ENCODE measurements at places on chromosomes 7 and 10.
A peak's percentile ranks its signal among the peaks of the same experiment; 100 is the strongest.

DNA sequence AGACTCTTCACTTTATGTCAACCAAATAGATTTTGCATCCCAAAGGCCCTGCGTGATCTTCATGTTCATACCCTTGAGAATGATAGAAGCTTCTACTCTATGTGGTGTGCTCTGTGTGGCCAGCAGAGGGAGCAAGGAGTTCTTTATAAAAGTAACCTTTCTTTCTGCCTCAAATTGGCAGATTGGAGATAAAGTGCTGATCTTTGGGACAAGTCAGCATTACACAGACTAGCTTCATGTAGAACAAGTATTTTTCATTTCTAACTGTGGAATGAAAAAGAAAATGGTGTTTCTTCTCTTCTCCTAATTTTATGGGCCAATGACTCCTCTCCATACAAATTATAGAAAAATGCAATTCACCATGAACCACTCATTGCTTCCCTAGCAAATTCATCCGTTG, 1214.1 kb downstream of the SORCS1 start:
- DNase-seq = peak; percentile 49

- peak; percentile 11 for DNase-seq
Observed at GRCh38 chr10:122258136-122259074, 12.7 kb upstream of the BTBD16 start.

GRCh38 chr7:117322741-117323304, at the start of gene WNT2:
Gene WNT2 (minus strand): TSS chr7:117323058. CDS start chr7:117322989, 69 bp downstream.
- peak; percentile 54 for DNase-seq

- DNase-seq = peak; percentile 48
Observed at GRCh38 chr7:150986099-150986512, 4.7 kb upstream of the NOS3 start.

GRCh38 chr10:17805330-17805729, 3.8 kb upstream of the MRC1 start:
- no peak for DNase-seq

DNA sequence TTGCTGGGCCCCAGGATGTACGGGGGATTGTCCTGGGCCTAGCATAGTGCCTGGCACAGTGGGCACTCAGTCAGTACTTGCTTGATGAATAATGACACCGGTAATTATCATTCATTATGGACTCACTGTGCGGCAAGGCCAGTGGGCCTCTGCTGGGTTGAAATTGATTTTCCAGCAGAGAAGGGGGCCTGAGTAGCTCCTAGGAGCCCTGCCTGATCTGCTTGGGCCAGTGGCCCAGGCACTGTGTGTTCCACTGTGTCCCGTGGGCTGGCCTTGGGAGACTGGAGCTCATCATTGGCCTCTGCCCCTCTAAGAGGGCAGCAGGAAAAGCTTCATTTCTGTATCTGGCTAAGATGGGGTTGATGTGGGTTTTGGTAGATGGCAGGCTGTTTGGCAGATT, 1.4 kb downstream of the CHST3 start:
- DNase-seq = no peak

GRCh38 chr10:60496181-60496580, 106.5 kb upstream of the ANK3 start:
- DNase-seq = peak; percentile 38

DNA sequence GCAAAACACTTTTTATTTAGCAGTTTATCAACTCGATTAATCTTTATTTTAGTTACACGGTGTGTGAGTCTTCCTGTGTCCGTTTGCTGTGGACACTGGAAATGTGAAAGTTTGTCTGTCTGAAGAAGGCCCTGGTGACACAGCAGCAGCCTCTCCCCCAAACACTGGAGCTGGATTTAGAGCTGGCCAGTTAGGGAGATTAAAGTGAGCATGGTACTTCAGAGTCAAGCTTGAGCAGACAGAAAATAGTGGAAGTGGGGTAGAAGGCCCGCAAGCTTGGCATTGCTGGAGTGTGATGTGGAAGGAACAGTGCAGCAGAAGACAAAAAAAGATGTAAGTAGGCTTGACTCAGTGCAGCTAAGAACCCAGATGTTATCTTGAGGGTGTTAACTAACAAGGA, 85.9 kb downstream of the POM121L12 start:
- no peak for DNase-seq

GRCh38 chr7:98211221-98211675, at the start of gene BHLHA15:
Gene BHLHA15 (plus strand): TSS chr7:98211439. CDS start chr7:98212310, 871 bp downstream.
- no peak for DNase-seq

DNA sequence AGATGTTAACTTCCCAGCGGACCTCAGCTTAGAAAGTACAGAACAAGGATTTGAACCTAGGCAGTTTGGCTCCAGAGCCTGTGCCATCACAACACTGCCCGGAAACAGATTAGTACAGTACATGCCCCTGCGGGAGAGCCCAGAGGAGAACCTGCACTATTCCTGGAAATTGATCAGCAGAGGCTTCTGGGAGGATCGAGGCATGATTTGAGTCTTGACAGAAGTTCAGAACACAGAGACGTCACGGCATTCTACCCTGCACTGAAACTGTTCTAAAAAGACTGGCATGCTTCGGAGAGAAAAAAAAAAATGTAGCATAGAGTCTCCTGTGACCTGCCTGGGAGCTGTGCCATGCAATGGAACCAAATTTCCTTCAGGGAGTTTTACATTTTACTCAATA, 9.2 kb upstream of the IL6 start:
- DNase-seq = no peak

GRCh38 chr7:55250313-55250712, 114.8 kb upstream of the LANCL2 start:
- no peak for DNase-seq

DNA sequence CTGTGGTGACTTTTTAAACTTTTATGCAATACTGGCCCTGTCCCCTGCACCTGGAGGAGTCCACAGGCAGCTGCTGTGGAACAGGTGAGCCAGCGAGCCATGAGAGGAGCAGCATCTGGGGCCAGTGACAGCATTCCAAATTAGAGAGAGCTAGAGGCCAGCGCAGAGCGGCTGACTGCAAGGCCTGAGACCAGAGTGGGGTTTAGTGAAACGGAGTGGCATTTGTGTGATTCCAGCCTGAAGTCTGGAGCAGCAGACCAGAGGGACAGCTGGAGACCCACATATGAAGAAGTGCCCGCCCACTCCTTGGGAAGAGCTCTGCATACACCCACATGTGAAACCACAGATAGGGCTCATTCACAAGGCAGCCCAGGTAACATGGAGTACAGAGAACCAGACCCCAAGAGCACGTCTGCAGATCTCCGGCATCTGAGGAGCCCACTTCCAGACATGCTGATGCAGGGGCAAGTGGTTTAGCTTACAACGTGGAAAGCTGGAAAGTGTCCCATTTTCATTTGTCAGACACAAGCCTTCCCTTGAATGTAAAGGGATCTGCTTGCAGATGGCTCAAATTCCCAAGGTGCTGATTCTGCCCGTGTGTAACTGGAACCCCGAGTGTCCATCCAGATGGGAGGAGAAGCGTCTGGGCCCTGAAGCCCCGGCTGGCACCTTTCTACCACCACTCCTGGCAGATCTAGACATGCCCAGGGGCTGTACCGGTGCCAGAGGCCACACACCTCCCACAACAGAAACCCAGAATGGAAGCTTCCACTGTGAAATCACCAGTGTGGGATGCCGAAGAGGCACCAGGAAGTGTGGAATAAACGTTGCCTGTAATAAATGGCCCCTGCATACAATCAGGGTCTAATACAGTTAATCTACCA, 256.0 kb upstream of the TCERG1L start:
- DNase-seq = no peak

- DNase-seq = no peak
Observed at GRCh38 chr7:40197527-40197926, 62.7 kb downstream of the SUGCT start.

DNA sequence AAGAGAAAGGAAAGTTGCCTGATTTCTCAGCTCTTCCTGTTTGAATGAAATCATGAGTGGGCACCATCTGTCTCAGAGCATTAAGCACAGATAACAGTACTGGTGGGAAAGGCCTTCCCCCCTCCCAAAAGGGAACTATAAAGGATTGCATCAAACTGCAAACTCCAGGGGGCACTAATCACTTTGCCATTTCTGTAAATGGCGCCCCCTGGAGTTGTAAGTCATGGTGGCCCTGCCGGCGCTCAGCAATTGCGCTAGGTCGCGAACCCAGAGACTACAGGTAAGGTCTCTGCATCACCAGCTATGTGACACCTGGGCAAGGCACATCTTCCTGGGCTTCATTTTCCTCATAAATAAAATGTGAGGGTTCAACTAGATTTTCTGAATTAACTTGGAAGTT, 11.1 kb downstream of the LRRC4 start:
- no peak for DNase-seq

DNA sequence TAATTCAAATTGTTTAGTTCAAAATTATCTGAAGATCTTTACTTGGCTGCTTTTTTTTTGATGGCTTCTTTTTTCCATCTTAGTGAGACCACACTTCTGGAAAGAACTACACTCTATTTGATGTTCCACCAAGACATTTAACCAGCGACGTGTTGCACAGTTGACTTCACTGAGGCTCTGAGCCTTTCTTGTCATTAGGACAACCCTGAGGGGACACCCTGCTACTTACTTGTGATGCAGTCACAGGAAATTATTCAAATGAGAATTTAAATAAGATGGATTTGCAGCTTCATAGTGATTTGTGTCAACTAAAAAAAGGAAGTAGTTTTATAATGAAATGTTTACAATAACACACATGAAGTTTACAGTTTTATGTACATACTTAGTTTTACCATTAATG, 25.6 kb upstream of the PIK3CG start:
- DNase-seq = no peak

DNA sequence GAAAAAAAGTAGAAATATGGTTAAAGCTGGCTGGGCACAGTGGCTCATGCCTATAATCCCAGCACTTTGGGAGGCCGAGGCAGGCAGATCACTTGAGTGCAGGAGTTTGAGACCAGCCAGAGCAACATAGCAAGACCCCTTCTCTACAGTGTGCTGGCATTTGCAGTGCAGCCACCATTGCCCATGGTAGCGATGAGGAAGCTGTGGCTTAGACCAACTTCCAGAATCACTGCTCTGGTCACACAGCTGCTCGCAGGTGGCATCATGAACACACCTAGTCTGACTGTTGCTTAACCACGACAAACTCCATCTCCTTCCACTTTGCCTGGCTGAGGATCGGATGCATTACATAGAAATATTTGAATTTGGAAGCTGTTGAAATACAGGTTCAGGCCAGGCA, 137.1 kb downstream of the CUX1 start:
- DNase-seq = no peak

GRCh38 chr7:20307119-20307518, 23.6 kb upstream of the ITGB8 start:
- peak; percentile 72 for DNase-seq

DNA sequence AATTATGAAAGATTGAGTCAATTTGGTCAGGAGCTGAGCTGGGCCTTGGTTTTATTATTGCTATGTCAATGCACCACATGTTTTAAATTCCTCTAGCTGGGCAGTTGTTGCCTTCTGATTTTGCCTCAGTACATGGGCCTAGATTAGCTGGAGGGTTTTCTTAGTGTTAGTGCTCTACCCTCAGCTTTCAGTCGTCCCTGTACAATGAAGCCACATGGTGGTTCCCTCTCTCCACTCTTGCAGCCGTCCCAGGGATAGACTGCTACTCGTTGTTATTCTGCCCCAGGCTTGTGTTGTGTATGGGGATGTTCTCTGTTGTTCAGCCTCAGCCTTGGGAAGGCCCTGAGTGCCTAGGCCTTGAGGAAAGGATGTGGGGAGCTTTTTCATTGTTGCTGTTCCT, 37.0 kb downstream of the NHLRC2 start:
- DNase-seq = no peak

DNA sequence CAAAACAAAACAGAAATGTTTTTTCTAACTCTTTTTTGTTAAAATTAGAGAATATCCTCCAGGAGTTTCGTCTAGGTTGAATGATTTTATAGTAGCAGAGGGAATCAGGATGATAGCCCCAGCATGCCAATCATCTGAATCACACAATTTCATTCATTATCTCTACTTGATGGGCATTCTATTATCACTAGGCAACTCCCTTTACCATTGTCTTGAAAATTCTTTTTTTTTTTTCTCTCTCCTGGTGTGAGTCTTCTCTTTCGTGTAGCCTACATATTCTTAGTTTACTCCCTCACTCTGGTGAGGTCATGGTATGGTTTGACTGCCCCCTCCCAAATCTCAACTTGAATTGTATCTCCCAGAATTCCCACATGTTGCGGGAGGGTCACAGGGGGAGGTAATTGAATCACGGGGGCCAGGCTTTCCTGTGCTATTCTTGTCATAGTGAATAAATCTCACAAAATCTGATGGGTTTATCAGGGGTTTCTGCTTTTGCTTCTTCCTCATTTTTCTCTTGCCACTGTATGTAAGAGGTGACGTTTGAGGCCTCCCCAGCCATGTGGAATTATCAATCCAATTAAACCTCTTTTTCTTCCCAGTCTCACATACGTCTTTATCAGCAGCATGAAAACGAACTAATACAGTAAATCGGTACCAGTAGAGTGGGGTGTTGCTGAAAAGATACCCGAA, 105.0 kb downstream of the OTUD1 start:
- no peak for DNase-seq

DNA sequence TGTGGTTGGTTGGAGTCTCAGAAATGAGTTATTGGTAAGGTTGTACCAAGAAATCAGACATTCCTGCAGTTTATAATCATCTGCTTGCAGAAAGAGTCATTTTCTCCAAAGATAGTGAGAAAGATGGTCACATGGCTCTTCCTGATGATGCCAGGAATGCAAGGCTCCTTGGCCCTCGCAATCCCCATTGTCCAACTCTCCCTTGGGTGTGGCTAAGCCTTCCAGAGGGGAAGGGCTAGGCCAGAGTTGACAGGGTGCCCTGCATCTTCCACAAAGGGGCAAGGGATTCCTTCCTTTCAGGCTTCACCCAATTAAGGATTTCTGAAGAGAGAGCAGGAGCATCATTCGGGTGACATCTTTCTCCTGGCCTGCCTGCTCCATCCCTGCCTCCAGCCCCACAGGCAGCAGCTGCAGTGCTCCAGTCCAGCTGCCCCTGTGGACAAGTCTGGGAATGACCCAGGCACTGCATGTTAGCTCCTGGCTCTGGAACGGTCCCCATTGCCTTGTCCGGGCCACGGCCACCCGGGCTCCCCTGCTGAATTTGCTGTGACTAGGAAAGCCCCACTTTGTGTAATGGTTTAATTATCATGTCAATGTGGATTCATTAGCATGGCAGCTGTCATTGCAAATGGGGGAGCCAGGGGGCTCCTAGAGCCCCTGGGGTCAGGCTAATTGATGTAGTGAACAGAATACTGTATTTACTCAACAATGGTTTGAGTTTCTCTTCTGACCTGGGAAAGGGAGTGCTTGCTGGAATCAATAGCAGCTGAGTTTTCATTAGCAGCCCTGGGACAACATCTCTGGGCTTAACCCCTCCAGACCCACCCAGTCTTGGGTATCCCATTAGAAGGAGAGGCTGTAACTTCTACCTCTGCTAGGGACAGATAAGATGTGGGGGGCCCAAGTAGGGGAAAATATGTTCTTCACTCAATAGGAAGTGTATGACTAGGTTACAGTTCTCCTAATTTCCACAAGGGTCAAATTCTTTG, 112.6 kb upstream of the TBX20 start:
- peak; percentile 13 for DNase-seq

GRCh38 chr7:151312356-151312755, 29.3 kb upstream of the NUB1 start:
- no peak for DNase-seq

GRCh38 chr10:113047963-113048781, 98.1 kb downstream of the TCF7L2 start:
- no peak for DNase-seq
